ENCODE measurements at places on chromosomes 2 and 18.

GRCh38 chr2:65762068-65762467 is 329.7 kb upstream of the SPRED2 start:
- no peak for DNase-seq

- DNase-seq: no peak
Measured at GRCh38 chr2:109246616-109247015, 117.6 kb downstream of the SH3RF3 start.

- no peak for DNase-seq
Measured at GRCh38 chr18:12099160-12099559, 5.5 kb downstream of the ANKRD62 start.

DNA sequence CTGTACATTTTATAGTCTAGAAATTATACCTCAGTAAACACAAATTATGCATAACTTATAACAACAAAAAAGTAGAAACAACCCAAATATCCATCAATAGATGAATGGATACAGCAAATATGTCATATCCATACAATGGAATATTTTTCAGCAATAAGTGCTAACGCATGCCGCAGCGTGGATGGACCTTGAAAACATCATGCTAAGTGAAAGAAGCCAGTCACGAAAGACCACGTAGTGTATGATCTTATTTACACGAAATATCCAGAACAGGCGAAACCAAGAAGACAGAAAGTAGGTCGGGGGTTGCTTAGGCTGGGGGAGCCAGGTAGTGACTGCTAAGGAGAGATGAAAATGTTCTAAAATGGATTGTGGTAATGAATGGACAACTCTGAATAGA is 167.1 kb upstream of the MYCN start:
- no peak for DNase-seq

DNA sequence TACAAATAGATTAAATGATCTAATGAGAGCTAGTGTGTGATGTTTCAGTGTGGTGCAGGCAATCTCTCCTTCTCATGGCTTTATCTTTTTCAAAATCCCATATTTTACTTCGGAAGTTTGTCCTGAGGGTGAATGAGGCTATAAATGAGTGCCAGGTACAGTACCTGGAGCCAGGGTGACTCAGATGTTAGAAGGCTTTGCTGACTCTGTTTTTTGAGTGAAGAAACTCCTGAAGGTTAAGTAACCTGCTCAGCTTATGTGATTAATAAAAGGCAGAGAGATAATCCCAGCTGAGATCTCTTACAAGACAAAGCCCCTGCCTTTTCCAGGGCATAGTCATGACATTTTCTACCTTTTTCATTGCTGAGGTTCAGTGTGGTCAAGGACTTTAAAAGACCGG is 52.6 kb downstream of the MGAT5 start:
- no peak for DNase-seq

GRCh38 chr2:199315299-199316179 is 142.2 kb downstream of the SATB2 start:
- no peak for DNase-seq

DNA sequence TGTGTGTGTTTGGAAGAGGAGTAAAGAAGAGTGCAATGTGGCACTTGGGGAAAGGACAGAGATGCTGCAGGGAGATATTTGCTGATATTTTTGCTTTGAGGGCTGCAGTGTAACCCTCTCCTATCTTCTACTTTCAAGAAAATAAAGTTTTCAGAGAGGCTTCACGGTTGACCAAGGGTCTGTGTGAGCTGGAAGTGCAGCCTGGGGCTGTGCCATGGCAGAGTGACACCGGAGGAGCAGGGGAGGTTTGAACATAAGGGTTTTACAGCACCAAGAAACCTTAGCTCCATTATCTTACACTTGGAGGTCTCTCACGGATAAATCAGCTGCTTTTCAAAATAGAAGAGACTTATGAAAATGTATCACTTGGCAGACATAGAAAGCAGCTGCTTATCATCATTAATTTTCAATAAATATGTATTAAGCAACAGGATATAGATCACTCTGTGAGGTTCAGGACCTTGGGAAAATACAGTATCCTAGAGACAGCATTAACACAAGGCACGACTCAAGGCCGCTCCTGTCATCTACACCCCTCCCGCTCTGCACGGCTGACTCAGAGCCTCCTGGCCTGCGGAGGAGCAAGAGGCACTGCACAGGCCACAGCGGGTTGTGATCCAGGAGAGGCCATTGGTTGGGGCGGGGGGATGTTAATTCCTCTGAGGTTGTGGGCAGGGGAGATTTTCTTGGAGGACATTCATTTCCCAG is 127.8 kb downstream of the COPS8 start:
- DNase-seq: no peak

DNA sequence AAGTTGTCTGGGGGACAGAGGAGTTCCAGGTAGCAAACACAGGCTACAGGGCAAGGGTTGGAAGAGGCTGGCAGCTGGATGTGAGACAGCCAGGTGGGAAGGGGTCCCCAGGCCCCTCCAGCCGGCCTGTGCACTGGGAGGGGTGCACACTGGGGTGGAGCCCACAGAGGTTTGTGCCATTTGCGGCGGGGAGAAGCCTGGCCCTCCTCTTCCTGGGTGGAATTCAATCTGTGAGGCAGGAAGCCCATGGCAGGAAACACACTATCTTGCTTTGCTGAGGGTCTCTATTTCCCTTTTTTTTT is 63.3 kb downstream of the PXDN start:
- DNase-seq: no peak

DNA sequence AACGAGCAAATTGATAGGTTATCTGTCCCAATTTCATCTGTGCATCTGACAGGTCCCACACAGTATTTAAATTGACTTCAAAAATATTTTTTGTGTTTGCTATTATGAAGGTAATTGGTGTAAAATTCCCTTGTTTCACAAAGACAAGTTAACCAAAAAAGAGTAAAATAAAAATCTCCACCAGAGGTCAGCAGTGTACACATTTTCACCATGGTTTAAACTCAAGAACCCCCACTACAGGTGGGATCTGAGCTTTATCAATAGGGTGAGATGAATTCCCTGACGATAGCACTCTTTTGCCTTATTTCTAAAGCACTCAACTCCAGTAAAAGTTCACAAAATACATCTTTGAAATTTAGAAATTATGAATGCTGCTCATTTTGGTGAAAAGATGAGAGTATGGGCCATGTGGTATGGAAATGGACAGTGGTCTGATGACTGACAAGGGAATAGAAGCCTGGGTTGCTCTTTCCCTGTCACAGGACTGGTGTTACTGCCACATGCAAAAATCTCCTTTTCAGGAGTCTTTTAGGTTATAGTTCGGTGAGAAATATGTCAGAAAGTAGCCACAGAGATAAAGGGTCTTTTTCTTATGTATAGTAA is 68.0 kb downstream of the SERPINB8 start:
- no peak for DNase-seq

DNA sequence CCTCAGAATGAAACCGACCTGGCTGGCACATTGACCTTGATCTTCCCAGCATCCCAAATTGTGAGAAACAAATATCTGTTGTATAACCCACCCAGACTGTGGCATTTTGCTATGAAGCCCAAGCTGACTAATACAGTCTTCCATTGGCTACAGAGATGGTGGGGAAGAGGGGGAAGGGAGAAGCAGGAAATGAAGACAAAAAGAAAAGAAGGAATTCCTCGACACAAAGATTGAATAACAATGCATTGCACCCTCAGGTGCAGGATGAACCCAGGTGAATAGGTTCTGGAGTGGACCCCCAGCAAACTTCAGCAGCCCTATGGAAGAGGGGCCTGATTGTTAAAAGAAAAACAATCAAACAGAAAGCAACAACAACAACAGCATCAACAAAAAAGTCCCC is 270.7 kb downstream of the FSIP2 start:
- no peak for DNase-seq

DNA sequence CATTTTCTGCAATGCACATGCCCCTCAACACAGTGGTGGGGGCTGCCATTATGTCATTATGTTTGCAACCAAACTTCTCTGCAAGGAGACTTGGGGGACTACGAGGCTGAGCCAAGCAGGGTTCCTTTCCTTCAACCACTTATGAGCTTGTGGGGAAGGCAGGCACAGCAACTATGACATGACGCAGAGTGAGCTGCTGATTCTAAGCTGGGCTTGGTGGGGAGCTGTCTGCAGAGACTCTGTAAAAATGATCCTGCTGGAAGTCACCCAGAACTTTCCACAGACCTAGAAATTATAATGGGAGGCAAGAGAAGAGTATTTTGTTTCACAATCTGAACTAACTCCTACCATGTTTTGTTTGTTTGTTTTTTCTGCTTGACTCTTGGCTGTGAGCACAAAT is 55.6 kb downstream of the INPP5D start:
- no peak for DNase-seq

GRCh38 chr2:127644066-127645025 is 1.6 kb upstream of the GPR17 start:
- no peak for DNase-seq

DNA sequence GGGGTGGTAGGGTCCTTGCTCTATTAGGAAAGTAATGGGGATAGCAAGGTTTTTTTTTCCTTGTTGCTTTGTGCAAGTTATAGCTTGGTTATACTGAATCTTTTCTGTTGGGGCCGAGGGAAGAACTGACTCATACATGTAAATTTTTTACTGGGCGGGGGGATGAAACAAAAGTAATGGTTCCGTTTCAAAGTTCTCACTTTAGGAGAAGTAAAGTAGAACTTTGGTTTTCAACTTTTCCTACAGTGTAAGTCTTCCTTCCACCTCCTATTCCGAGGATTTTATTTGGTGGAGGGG is 1.1 kb downstream of the AFTPH start:
- no peak for DNase-seq

- DNase-seq: no peak
Measured at GRCh38 chr2:217058791-217059755, 199.2 kb upstream of the TNP1 start.

DNA sequence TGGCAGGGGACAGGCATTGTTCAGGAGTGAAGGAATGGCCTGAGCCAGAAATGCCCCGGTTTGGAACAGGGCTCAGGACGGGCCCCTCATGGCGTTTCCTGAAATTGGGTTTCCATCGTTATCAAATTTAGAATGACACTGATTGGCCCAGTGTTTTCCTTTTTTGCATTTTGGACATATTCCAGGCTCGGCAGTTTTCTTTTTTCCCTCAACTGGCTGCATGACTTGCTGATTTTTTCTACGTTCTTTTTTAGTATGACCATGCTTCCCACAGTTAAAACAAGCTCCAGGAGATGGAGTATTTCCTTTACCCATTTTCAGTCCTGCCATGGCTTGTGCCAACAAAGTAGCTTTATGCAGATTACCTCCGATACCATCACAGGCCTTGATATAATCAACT is 20.4 kb upstream of the LYG2 start:
- no peak for DNase-seq

GRCh38 chr18:46333431-46334135 is 229.4 kb downstream of the HAUS1 start:
- peak; percentile 34 for DNase-seq

- DNase-seq: no peak
Measured at GRCh38 chr2:239293775-239294430, 106.9 kb downstream of the HDAC4 start.

DNA sequence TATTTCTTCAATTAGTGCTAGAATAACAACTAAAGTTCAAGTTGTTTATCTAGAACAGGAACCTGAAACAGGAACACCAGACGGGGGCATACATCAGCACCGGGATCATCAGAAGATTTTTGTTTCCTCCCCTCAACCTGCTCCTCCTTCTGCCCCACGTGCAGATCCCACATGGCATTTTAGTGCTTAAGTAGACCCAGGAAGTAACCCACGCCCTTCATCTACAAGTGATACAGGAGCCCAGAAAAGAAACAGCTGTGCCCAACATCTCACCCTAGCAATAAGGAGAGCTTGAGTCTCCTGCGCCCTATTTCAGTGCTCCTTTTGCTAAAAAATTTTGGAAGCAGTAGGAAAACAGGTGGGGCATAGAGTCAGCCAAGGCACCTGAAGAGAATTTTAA is 5.2 kb downstream of the ZNF385B start:
- no peak for DNase-seq

- no peak for DNase-seq
Measured at GRCh38 chr2:233990261-233990798, 60.2 kb upstream of the SPP2 start.

GRCh38 chr2:16227811-16228462 is 287.6 kb downstream of the MYCN start:
- no peak for DNase-seq

DNA sequence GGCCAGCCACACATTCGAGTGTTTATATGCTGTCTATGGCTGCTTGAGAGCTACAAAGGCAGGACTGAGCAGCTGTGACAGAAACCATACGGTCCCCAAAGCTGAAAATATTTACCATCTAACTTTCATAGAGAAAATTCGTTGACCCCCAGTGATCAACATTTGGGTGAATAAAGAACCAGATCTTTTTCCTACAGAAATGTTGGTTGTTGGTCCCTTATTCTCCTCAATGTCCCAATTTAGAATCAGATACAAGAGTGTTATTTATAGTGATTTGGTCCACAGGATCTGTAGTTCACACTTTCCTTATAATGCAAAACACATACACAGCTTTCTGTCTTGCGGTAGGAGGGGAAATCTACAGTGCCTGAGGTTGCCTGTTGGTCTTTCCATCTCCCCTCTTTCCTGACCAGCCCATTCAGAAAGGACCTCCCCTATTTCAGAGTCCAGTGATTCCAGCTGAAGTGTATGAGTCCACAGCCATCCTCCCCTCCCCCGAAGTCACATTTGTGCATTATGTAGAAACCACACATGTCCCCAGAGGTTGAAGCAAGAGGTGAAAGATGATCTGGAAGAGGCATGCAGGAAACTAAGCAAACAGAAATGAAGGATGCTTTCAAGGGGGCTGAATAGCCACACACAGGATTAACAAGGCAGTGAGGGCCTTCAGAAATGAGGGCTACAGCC is 61.9 kb downstream of the SPRED2 start:
- no peak for DNase-seq

DNA sequence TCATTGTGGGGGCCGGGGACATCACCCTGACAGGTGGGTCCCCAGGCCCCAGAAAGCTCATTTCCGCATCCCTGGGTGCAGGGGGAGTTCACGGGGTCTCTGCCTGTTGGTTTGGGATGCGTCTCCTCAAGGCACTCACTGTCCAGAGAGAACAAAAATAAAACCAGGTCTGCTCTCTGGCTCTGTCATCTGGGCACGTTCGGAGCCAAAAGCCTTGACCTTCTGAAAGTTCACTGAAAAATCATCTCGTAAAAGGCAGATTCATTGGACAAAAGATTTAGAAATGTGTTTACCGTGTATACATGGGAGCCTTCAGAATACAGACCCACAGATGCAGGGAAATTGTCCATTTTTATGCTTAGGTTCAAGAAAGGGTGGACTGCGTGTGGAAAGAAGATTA is 26.6 kb downstream of the MLPH start:
- DNase-seq: no peak

Data from anterior cingulate cortex (tissue), 58 donors.